Stimulated activated CD4-positive, alpha-beta T cell treated with anti-CD3 and anti-CD28 coated beads, Interleukin-1b, Interleukin-23, amount 100 ng/mL, for 4 hours (primary cell): ENCODE measurements at places on chromosomes 6 and 20.

- DNase-seq: peak; percentile 66
Observed at GRCh38 chr20:32521780-32522525, 63.2 kb downstream of the NOL4L start.

DNA sequence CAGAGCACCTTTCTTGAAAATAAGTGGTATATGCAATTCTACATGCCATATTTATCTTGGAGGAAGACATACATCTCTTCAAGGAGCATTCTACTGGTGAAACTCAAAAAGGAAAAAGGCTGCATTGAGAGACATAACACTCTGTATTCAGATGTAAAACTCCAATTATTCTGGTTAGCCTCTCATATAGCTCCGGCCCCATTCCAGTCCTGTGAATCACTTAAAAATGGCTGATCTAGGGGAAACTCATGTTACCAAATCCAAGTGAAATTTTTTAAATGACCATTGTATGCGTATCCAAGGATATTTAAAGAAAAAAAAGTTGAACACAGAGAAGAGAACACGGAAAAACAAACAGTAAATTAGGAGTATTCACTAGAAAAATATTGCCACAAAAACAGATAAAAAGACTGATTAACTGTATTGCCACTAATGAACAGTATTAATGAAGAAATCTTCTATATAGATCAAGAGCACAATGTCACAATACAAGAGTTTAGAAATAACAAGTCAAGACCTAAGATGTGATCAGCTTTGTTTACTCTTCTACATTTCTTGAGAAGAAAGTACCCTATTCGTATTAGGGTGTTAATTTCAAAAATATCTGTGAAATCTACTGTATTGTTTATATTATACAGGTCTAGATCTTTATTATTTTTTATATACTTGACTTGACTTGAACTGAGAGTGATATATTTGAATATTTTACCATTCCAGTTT, 124.5 kb upstream of the GJE1 start:
- DNase-seq: no peak

GRCh38 chr20:53677447-53678314, 84.0 kb upstream of the ZNF217 start:
- DNase-seq: no peak

DNA sequence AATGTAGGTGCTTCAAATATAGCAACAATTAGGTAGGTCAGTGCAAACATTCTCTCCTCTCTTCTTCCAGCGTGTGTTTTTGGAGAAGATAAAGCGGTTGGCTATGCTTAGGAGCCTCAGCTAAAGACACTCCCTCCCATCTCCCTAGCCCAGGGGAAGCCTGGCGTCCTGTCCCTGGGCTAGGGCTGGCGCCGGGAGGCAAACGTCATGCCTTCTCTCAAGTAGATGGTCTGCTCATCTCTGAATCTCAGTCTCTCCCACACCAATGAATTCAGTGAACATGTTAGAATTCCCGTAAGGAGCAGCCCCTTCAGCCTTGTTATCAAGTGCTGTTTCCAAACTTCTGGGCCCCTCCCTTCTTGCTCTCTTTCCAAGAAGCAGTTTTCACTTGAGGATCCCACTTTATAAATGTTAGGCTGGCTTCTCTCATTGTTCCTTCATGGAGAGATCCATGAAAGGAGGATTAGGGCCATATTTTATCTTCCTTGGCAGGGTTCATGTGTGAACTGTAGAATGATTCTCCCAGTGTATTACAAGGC, 142.8 kb downstream of the CLIC5 start:
- no peak for DNase-seq

DNA sequence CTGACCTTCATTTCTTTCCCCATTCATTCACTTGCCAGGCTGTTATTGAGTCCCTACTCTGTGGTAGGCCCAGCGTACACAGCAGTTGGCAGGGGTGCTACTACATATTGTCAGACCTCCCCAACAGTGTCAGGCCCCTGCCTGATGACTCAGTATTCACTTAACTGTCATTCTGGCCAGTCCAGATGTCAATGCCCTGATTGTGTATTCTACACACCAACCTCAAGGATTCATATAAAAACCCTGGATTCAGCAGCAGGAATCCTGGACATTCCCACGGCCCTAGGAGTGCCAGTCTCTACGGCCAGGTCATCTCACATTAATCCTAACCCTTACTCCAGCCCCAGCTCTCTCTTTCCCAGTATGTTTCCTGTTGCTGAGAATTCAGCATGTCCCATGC, 151.5 kb downstream of the TASP1 start:
- DNase-seq: no peak

- no peak for DNase-seq
Observed at GRCh38 chr6:12354499-12354898, 64.3 kb downstream of the EDN1 start.

DNA sequence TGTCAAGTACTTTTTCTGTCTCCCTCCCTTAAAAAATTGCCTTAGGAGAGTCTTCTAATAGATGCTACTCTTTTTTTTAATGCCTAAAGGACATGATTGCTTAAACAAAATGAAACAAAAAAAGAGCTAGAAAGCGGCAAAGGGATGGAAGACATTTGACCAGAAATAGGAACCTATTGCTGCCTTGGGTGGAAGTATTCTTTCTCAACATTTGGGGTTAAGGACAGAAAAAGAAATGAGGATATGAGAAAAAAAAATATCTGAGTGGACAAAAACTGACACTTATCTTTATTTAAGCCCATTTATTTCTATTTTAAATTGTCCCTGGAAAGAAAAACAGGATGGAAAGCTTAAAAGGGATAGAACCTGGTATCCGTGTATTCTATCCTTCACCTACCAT, 664.9 kb upstream of the CITED2 start:
- DNase-seq: no peak

DNA sequence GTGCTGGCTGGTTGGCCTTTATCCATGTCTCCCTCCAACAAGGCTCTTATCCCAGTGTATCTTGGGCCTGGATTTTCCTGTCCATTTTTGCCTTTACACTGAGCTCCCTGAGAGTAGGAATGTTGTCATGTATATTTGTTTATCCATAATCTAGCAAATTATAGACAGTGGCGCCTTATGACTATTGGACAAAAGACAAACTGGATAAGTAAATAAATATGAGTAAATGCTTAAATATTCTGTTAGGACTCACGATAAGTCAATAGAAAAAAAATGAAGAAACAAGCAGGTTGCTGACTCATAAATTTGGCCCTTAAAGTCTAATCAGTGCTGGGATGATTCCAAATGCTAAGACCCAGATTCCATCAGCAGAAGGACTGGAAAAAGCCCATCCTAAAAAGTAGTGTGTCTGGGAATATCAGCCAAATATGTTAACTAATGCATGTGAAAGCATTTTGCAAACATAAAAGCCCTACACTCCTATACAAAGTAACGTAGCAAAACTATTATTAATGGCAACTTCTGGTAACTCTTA, 55.0 kb upstream of the PCSK2 start:
- no peak for DNase-seq

DNA sequence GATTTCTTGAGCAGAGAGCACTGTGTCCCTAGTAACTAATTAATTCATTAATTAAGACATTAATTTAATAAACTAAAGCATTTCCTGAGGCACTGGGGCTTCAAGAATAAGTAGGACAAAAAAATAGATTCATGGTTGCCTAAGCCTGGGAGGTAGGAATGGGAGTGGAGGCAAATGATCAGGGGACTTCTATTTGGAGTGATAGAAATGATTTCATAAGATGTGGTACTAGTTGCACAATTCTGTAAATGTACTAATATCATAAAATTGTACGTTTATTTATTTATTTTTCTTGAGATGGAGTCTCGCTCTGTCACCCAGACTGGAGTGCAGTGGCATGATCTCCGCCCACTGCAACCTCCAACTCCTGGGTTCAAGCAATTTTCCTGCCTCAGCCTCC, 287.2 kb downstream of the KHDC1L start:
- no peak for DNase-seq

- no peak for DNase-seq
Observed at GRCh38 chr6:124655866-124656265, 306.4 kb upstream of the RNF217 start.

DNA sequence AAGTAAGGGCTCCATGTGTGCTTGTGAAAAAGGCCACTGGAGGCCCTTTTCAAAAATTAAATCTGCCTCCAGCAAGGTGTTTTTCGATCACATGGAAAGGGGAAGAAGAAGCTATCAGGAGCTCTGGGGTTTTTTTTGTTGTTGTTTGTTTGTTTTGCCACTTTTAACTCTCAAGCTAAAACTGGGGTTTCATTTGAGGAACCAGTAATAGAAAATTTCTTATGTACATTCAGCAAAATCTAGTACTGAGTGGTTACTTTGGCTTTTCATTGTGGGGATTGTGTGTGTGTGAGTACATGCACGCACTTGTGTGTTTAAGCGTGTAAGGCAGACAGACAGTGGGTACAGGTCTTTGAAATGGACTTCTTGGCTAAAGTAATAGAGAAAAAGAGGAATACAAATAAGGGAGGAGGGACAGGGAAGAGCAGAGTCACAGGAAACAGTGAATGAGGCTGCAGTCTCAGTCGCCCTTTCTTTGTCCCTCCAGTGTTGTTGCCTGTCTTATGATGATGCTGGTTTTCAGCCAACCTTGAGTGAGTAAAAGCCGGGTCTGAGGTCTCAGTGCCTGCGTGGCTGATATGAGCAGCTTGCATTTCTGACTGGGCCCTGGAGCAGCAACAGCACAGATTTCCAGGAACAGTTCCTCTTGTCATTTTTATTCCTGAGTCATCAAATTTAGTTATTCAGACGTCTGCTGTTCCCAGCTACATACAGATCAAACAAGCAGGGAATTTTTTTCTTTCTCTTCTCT, 26.2 kb downstream of the SLC16A10 start:
- peak; percentile 7 for DNase-seq
